ENCODE measurements at places on chromosomes 6 and 20.
A peak's percentile ranks its signal among the peaks of the same experiment; 100 is the strongest.

DNA sequence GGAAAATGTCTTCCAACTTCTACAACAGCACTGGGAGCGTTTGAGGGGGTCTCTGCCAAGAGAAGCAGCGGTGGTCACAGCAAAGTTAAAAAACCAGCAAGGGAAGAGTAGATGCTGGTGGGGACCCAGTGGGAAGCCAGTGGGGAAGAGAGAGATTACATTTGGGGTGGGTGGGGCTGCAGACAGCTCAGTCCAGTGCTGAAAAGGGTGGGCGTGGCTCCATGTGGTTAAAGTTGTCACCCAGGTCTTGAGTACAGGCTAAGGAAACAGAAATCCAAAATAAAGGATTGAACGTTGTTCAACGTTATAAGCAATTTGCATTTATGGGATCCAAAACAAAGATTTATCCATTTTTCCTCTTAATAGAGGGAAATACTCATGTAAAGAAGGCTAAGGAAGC, 106.3 kb upstream of the LY86 start:
- no peak for DNase-seq

GRCh38 chr20:11832851-11833250, 84.8 kb upstream of the BTBD3 start:
- no peak for DNase-seq

- no peak for DNase-seq
Measured at GRCh38 chr6:132418235-132418965, 17.1 kb upstream of the MOXD1 start.

DNA sequence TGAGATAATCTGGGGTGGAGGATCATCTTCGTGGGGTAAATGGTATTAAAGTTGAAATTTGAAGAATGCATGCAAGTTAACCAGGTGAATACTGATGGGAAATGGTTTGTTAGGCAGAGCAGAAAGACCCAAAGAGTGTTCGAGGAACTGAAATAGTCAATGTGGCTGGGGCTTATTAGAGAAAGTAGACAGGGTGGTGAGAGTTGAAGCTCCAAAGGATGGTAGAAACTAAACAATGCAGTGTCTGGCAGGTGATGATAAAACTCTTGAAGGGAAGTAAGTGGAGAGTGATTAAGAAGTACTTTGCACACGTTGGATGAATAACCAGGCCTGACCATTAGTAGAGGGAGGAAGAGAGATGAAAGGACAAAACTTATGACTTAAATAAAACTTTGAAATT, 39.8 kb upstream of the CENPW start:
- DNase-seq: no peak

DNA sequence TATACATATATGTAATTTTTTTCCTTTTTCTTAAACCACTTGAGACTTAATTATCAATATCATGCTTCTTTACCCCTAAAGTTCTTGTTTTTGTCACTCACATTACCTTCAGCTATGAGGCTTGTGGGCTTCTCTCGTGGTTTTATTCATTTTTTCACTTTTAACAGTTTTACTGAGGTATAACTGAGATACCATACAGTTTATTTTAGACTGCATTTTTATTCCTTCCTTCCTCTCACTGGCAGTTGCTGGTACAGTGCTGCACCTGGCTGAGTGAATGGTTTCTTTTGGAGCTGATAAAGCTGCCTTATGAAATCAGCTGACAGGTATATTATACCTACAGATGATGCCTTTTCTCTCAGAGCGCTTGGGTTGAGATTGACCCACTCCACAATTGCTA, 54.4 kb downstream of the LRP11 start:
- DNase-seq: no peak

DNA sequence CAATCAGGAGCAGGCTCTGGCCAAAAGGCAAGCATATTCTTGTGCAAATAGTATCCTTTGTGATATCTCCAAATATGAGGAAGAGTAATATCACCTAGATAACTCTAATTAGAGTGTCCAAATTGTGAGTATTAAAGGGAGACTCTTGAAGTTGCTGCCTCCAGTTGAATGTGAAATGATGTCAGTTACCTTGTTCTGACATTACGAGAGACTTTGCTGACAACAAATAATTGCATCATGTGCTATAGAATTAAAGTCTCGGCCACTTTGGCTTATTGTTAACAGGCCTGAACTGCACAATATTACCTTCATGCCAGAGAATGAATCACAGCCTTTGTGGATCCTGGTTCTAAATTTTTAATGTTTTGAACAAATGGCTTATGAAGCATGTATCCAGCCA, 106.5 kb downstream of the AIG1 start:
- DNase-seq: no peak

GRCh38 chr20:24672886-24673677, 203.7 kb downstream of the SYNDIG1 start:
- DNase-seq: no peak

- DNase-seq: no peak
Measured at GRCh38 chr20:35180266-35180665, 8.4 kb downstream of the PROCR start.

GRCh38 chr20:9200196-9200595, 131.3 kb downstream of the PLCB4 start:
- no peak for DNase-seq

GRCh38 chr6:38364127-38364526, 275.6 kb downstream of the BTBD9 start:
- peak; percentile 10 for DNase-seq

GRCh38 chr6:119360262-119360915, 10.8 kb upstream of the MAN1A1 start:
- no peak for DNase-seq

- DNase-seq: no peak
Measured at GRCh38 chr6:129684903-129685661, 24.9 kb downstream of the ARHGAP18 start.

DNA sequence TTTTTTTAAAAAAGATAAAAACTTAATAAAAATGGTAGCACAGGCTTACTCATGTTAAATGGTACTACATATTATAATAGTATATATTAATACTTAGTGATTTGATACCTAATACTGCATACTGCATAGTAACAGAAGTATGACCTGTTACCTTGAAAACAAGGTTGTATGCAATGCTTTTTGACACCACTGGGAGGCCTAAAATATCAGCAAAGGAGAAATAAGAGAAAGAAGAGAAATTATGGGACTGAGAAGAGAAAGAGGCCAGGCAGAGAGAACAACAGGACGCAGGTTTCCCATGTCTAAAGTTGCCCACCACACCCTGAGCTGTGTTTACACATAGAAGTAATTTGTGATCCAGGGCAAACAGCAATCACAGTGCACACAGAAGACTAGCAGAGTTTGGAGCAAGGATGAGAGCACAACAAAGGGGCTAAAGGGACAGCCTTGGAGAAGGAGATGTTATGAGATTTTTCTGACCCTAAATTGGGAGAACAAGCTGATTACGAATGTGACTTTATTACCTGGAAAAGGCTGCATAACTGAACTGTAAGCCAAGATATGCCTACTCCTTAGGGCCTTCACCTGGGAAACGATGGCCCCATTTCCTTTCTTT, 73.2 kb downstream of the ROS1 start:
- no peak for DNase-seq

DNA sequence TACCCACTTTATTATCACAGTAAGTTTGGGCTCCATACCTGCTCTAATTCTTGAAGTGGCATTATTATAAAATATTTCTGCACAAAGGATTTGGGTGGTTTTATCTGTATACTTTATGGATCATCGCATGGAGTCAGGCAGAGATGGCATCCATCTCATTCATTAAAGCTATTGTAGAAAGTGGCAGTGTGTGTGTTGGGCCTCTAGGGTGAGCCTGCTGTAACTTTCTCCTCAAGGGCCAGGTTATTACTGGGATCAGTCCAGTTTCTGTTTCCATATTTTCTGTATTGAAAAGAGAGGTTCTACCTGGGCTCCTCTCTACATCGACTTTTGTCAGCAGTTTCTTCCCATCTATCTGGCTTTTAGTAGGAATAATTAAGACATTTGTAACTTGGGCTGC, 511.1 kb downstream of the MMUT start:
- DNase-seq: no peak

GRCh38 chr6:133787859-133788505, 100.9 kb upstream of the TCF21 start:
- DNase-seq: no peak

DNA sequence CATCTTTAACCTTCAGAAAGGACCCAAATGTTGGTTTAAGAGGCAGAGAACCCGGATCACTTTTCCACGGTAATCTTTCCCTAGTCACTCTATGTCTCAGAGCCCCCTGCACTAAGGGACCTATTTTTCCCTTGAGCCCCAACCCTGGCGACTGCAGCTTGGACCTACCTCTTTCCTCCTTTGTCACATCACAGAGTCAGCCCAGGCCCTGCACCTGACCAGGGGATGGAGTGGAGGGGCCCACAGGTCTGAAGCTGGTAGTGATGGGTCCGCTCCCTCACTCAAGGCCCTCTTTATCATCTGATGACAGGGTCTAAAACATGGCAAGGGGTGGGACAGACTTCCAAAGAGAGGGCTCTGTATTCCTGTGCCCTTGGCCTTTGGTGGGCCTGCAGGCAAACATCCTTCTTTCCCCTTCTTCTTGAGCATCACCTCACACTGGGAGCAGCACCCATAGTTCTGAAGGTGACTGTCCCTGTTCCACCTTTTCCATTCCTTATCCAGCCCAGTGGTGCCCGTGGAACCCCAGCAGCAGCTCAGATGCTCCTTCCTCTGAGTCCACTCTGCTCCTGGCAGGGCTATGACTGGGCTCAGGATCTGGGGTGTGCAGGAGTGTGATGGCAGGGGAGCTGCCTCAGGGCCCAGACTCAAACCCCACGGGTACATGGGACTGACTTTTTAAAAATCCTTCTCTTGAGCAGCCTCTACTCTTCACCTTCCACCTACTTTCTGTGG, 6.3 kb downstream of the RAET1L start:
- no peak for DNase-seq

DNA sequence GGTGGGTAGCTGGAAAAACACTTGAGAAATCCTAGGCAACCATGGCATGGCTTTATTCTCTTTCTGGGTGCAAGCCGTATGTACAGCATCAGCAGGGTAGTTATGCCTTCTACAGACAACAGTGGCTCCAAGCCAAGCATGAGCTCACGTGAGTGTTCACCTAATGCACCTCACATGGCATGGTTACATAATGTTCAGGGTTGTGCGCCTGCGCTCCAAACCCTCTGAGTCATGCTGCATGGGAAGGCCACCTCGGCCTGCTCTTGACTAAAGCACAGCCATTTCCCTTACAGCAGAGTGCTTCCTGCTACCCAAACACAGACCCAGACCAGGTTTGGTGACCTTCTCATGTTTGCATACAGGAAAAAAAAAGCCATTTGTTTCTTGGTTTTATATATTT, 96.2 kb downstream of the VIP start:
- peak; percentile 61 for DNase-seq

GRCh38 chr6:14276071-14276470, 158.5 kb downstream of the CD83 start:
- no peak for DNase-seq

DNA sequence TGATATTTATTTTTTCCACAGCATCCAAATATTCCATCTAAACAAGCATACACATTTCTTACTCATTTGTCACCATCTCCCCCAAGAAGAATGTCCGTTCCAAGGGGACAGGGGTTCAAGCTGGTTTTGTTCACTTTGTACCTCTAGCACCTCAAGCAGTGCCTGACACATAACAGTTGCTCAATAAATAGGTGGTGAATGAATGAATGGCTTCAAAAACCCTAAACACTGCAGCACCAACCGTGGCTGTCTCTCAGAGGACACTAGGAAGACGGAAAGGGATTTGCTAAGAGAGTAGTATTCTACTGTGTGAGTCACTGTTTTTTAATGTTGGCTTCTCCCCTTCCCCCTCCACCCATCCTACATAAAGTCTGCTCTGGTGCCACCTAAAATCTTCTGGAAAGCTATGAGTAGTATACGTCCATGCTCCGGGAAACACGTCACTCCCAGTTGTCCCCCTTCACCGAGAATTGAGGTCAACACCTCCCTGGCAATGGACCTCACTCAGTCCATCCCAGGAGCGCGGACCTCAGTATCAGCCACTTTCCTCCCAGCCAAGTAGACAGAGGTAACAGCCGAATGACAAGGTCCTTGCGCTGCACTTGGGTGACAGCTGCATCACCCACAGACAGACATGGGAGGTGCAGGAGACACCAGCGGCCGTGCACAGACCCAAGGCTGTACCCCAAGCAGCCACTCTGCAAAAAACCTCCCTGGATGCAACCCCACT, 107.4 kb downstream of the PREX1 start:
- no peak for DNase-seq

- no peak for DNase-seq
Measured at GRCh38 chr6:169529931-169530751, 171.7 kb downstream of the WDR27 start.

DNA sequence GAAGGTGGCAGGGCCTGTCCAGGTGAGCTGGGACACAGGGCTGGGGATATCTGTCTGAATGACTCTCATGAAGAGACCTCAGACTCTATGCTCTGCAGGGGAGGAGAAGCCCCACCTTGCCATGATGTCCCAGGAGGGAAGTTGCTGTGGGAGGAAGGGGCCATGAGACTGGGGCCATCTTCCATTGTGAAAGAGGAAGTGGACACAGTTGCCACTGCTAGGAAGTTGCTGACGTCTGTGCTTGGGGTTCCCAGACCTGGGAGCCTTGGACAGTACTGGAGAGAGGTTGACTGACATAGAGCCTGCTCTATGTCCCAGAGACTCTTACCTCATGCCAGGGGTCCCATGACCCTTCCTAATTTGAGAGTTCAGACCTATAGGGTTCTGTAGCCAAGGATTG, 24.5 kb downstream of the SIRPB1 start:
- DNase-seq: no peak

GRCh38 chr6:4781426-4781825, 5.2 kb downstream of the CDYL start:
- no peak for DNase-seq

GRCh38 chr20:13348311-13349234, 127.5 kb downstream of the ISM1 start:
- no peak for DNase-seq

- peak; percentile 52 for DNase-seq
Measured at GRCh38 chr20:62688855-62689460, 19.7 kb upstream of the NTSR1 start.

DNA sequence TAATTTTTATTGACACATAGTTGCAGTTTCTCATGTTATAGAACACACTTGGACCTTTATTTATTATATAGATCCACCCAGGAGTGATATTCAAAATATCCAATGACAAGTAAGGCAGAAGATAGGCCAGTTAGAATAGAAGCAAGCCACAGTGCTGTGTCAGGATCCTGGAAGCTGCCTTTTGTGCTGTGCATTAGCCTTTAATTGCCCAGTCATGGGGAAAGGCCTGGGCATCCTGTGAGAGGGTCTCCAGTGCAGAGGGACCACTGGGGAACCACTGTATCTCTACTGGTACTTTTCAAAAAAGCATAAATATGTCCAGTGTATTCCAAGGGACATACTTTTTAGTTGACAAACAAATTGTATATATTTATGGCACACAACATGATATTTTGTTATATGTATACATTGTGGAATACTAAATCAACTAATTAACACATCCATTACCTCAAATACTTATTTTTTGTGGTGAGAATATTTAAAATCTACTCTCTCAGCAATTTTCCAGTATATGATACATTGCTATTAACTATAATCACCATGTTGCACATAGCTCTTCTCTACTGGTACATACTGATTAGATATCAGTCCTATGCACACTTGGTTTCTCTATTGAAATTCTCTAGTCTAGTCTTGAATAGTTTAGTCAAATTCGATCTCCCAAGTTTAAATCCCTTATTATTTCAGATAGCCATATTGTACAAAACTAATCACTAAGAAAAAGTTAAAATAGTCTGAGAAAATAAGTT, 59.5 kb downstream of the CDC40 start:
- no peak for DNase-seq

GRCh38 chr6:132218059-132218696, 183.1 kb downstream of the MOXD1 start:
- DNase-seq: peak; percentile 62

- DNase-seq: peak; percentile 11
Measured at GRCh38 chr6:151627689-151628444, 134.1 kb downstream of the CCDC170 start.
